ENCODE measurements at places on chromosomes 6 and 20. TPM values are rescaled to one million over a fixed set of nuclear protein-coding genes. Genes with fewer than 3 reads are reported as not detected.

The PSORS1C1 gene
- not detected for total RNA-seq

- no peak overlapping the region for H3K27ac ChIP-seq
- peak; percentile 9 for DNase-seq
- peaks cover 11% of the 10 kb centered on the region for H3K4me1 ChIP-seq
Observed at GRCh38 chr20:11891776-11892545, 25.7 kb upstream of the BTBD3 start.

DNA sequence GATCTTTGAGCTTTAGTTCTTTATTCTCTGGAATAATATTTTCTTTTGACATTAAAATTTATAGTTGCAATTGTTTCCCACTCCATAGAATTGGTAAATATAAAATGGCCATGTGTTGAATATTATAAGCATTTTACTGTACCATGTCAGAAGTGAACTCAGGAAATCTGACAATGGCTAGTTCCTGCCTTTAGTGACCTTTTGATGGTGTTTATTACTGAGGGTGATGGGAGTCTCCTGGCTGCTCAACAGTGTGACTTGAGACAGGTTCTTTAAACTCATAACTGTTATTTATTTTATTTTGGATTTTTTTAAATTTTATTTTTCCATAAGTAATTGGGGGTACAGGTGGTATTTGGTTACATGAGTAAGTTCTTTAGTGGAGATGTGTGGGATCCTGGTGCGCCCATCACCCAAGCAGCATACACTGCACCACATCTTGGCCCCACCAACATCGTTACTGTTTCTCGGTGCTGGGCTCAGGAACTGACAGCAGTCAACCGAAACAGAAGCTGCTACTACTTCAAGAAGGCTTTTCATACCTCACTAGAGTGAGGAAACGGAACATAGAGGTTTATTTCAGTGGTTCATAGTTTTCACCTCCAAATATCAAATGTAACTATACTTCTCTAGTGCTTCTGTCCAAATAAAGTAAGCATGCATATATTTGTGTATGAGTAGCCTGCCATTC is 90.4 kb downstream of the PLEKHG1 start:
- H3K4me1 ChIP-seq = no peaks in the 10 kb centered on the region
- DNase-seq = no peak
- no peak overlapping the region for H3K27ac ChIP-seq
- H3K4me3 ChIP-seq = no peak overlapping the region
- no peaks in the 10 kb centered on the region for H3K36me3 ChIP-seq

GRCh38 chr6:106316375-106316766 is 9.2 kb downstream of the ATG5 start:
- no peak overlapping the region for H3K4me3 ChIP-seq
- no peaks in the 10 kb centered on the region for H3K27me3 ChIP-seq
- H3K27ac ChIP-seq = no peak overlapping the region
- H3K36me3 ChIP-seq = peaks cover 16% of the 10 kb centered on the region
- no peaks in the 10 kb centered on the region for H3K4me1 ChIP-seq
- DNase-seq = no peak

DNA sequence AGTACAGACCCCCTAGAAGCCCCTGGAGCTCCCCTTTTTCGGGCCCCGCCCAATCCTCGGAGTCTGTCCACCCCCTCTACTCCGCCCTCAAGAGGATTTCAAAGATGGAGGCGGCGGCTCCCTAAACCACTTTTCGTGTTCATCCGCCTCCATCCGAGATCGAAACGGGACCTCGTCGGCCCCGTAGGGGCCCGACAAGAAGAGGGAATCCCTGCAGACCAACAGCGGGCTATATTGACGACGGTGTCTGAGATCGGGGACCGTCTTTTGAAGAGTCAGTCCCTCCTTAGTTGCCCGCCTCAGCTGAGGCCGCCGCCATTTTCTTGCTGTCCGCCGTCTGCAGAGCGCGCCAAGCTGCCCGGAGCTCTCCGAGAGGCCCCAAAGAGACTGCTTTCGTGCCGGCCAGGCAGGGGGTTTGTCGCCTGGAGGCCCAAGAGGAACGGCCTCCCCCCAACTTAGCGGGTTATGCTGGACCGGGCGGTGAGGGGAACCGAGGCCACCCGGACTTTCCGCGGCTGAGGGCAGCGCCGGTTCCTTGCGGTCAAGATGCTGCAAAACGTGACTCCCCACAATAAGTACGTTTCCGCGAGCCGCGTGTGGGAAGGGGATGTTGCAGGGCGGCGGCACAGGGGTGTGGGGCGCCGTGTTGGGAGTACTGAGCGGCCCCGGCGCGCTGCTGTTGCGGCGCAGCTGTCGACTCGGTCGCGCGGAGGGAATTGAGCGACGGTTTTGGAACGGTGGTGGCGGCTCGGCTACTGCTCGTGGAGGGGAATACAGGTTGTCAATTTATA is 4.2 kb downstream of the BRD2 start:
- H3K4me3 ChIP-seq = peak overlapping the region; percentile 72
- H3K4me1 ChIP-seq = peaks cover 20% of the 10 kb centered on the region
- H3K27me3 ChIP-seq = peaks cover 4% of the 10 kb centered on the region
- peak overlapping the region; percentile 85 for H3K27ac ChIP-seq
- DNase-seq = peak; percentile 51
- peaks cover 35% of the 10 kb centered on the region for H3K36me3 ChIP-seq

DNA sequence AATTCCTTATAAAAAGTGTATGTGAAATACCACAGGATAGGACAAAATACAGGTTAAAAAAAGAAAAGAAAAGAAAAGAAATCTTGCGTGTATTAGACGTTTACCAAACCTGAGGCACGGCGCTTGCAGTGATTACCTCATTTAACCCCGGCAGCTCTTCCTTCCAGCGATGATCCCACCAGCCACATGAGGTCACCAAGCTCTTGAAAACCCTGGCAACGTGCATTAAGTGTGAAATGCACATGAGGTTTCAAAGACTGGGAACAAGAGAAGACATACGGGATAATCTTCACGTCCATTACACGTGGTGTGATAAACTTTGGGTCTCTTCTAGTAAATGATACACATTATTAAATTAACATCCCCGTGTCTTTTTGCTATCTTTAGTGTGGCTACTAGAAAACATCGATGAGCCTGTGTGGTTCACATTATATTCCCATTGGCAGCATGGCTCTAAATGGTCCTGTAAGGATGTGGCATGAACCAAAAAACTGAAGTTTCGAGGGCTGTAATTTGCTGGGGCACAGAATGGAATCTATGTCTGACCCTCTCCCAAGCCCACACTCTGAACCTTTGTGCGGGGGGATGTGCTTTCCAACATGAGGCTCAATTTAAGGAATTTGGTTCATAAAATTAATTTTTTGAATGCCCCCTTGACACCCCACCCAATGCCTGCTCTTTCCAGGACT is 59.2 kb upstream of the THBS2 start:
- H3K27ac ChIP-seq = no peak overlapping the region
- H3K4me1 ChIP-seq = no peaks in the 10 kb centered on the region
- no peaks in the 10 kb centered on the region for H3K27me3 ChIP-seq
- H3K4me3 ChIP-seq = no peak overlapping the region

GRCh38 chr6:71383901-71384489 is 95.4 kb downstream of the OGFRL1 start:
- no peaks in the 10 kb centered on the region for H3K36me3 ChIP-seq
- DNase-seq = no peak
- H3K4me1 ChIP-seq = no peaks in the 10 kb centered on the region

The BNIP5 gene
- total RNA-seq = 0.09 TPM

DNA sequence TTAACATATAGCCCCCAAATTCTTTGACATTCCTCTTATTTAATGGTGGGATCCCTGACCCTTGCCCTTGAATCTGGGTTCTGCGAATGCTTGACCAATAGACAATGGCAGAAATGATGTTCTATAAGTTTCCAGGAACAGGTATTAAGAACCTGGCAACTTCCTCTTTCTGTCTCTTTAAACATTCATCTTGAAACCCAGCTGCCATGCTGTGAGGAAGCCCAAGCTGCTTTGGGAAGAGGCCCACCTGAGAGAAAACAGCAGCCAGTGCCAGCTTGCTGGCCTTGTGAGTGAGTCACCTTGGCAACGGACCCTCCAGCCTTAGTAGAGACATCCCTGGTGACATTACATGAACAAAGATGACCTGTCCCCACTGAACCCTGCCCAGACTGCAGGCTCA is 45.2 kb upstream of the RALY start:
- no peak overlapping the region for H3K4me3 ChIP-seq
- H3K27ac ChIP-seq = no peak overlapping the region
- no peak for DNase-seq
- H3K4me1 ChIP-seq = no peaks in the 10 kb centered on the region

The MRPS26 gene
- total RNA-seq = 37.8 TPM

- no peaks in the 10 kb centered on the region for H3K4me1 ChIP-seq
- H3K4me3 ChIP-seq = no peak overlapping the region
- H3K27me3 ChIP-seq = peaks cover 15% of the 10 kb centered on the region
- DNase-seq = no peak
- H3K27ac ChIP-seq = no peak overlapping the region
Observed at GRCh38 chr6:156557251-156557910, 219.8 kb upstream of the ARID1B start.

GRCh38 chr6:3532296-3532916 is 75.6 kb upstream of the SLC22A23 start:
- peaks cover 6% of the 10 kb centered on the region for H3K27me3 ChIP-seq
- H3K27ac ChIP-seq = no peak overlapping the region
- no peak for DNase-seq

- peaks cover 3% of the 10 kb centered on the region for H3K27me3 ChIP-seq
- H3K4me1 ChIP-seq = peaks cover 51% of the 10 kb centered on the region
- no peak overlapping the region for H3K27ac ChIP-seq
- DNase-seq = no peak
- H3K36me3 ChIP-seq = no peaks in the 10 kb centered on the region
- H3K4me3 ChIP-seq = peak overlapping the region; percentile 62
Observed at GRCh38 chr20:2871661-2872458, 1.4 kb upstream of the PTPRA start.

The FLRT3 gene
- total RNA-seq = not detected

- H3K4me3 ChIP-seq = no peak overlapping the region
- no peak for DNase-seq
- no peaks in the 10 kb centered on the region for H3K4me1 ChIP-seq
- H3K27ac ChIP-seq = no peak overlapping the region
Observed at GRCh38 chr6:135229996-135230395, 48.9 kb downstream of the MYB start.

Measured in T-cell (primary cell).